ENCODE measurements at places on chromosomes 13 and 19.

DNA sequence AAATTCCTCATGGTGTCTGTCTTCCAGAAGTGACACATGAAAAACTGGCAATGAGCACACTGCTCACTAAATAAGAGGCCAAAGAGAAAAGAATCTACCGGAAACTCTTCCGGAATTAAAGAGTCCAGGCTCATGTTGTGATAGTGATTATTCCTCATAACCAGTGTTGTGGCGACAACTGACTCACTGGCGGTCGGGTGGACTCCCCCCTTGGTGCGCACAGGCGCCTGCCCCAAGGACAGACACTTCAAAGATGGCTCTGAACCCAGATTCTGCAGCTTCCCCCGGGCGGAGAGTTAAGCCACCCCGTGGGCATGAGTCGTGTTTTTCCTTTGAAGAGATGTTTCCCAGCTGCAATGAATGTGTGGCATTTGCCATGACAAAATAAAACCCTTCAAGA, 10.3 kb downstream of the IL17D start:
- no peak for DNase-seq

DNA sequence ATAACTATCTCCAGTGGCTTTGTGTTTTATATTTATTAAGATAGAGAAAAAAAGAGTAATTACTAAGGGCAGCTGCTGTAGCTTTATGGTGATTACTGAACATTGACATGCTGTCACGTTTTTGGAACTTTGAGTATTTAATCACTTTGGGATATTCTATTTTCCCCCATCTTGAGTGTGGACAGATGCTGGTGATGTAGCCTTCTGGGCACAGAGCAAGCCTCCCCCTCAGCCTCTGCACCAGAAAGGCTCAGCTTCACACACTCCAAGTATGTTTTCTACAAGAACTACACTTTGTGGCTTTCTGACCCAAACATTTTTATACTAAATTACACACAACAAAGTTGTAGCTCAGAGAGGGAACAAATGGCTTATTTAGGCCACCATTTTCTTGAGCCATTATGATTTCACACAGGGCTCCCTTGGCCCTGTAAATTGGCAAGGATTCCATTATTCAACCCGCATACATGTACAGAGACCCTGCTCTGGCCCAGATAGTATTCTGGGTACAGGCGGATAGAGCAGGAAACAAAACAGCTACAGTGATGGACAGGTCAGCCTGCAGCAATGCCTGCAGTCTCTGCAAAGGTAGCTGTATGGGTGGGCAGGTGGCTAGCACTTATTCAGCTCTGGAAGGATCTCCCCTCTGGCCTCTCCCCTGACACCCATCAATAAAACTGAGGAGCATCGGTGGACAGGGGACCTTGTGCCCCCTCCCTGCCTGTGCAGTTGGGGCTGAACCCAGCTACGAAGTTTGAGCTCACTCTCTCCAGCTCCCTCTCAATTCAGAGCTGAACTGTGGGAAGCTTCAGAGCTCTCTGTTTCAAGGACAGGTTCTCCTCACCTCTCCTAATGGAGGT, 1.3 kb downstream of the ALOX5AP start:
- DNase-seq: no peak

DNA sequence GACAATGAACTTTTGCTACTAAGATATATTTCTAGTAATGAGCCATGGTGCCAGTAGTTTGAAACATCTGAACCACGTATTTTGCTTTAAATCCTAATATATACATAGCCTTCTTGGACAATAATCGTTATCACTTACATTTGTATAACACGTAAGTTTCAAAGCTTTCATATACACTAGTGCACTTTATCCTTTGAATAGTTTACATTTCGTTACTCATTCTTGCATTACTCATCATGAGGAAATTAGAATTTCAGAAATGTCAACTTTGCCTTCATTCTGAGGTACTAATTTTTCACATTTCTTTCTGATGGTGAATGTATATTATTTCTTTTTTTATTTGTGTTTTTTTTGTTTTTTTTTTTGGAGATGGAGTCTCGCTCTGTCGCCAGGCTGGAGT, 5.8 kb downstream of the KBTBD7 start:
- no peak for DNase-seq

DNA sequence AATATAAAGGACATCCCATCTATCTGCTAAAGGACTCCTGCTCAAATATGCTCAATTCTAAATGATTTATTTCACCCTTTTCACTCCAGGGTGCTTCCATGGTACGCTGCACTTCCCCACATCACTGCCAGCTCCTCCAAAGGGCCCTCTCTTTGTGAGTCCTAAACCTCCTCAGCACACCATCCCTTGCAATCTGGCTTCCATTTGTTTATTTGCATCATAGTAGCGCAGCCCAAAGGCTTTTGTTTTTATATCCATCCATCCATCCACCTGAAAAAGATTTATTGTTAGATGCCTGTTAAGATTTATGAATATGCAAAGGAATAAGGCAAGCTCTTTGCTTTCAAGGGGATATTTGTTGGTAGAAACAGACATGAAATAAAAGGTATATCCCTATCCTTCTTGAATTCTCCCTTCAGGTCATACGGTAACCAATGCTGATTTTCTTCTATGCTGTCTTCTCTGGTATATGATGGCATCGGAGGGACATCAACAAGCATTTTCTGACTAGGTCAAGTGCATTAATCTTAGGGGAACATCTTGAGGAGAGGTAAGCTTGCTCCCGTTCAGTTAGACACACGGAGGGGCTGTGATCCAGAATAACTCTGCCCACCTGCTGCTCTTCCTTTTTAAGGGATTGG, 397.6 kb downstream of the LIG4 start:
- DNase-seq: no peak

GRCh38 chr13:70668293-70668692, 560.0 kb upstream of the KLHL1 start:
- DNase-seq: no peak

DNA sequence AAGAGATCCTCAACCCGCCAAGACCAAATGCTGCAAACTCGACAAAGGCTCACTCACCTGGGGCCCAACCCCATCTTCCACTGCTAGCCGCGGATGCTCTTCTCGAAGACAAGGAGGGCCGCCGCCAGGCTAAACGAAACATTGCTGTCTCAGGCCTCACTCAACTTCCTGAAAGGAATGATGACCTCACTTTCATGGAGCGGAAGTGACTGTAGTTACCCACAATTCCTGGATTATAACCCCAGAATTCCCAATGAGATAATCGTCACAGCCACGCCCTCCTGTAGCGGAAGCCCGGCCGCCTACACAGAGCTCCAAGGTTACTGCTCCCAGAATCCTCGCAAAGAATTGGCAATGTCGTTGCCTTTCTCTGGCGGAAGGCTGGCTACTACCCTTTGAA, 10.5 kb upstream of the ZNF112 start:
- no peak for DNase-seq

GRCh38 chr19:45553464-45553863, 31.1 kb downstream of the OPA3 start:
- no peak for DNase-seq

- DNase-seq: no peak
These were observed 13.0 kb downstream of the ARHGEF1 start for GRCh38 chr19:41895745-41896580.

DNA sequence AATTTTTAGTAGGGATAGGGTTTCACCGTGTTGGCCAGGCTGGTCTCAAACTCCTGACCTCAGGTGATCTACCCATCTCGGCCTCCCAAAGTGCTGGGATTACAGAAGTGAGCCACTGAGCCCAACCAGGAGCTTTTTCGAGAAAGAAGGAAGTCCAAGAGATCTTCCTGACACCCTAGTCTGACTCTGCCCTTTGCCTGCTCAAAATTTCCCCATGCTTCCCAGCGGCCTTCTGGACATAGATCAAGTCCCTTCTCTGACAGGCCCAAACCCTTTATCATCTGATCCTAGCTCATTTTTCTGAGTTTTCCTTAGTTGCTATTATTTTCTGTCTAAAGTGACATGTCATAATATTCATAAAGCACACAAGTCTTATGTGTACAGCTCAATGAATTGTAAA, 1.5 kb upstream of the BAX start:
- no peak for DNase-seq

- no peak for DNase-seq
These were observed 29.0 kb downstream of the EXOSC8 start for GRCh38 chr13:37029617-37030016.

DNA sequence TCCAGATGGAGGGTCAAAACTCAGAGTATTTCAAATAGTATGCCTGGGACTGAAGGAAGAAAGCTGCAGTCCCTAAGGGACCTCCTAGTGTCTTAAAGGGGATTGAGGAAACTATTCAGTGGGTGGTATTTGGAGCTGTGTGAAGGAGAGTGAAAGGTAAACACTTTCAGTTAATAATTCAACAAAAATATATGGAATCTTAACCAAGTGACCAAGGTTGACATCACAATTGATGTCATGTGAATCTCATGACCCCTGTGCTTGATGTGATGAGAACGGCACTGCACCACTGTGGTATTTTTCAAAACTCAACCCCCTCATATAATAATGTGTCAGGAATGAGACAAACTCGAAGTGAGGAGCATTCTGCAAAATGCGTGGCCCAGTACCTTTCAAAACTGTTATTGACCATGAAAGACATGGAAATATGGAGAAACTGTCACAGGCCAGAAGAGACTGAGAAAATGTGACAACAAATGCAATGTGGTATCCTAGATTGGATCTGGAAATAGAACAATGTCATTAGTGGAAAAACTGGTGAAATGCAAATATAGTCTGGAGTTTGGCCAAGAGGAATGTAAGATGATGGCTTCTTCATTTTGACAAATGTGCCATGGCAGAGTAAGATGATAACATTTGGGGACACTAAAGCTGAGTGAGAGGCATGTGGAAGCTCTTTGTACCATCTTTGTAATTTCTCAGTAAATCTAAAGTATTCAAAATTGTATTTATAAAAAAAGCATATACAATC, 553.9 kb downstream of the RFC3 start:
- DNase-seq: no peak

DNA sequence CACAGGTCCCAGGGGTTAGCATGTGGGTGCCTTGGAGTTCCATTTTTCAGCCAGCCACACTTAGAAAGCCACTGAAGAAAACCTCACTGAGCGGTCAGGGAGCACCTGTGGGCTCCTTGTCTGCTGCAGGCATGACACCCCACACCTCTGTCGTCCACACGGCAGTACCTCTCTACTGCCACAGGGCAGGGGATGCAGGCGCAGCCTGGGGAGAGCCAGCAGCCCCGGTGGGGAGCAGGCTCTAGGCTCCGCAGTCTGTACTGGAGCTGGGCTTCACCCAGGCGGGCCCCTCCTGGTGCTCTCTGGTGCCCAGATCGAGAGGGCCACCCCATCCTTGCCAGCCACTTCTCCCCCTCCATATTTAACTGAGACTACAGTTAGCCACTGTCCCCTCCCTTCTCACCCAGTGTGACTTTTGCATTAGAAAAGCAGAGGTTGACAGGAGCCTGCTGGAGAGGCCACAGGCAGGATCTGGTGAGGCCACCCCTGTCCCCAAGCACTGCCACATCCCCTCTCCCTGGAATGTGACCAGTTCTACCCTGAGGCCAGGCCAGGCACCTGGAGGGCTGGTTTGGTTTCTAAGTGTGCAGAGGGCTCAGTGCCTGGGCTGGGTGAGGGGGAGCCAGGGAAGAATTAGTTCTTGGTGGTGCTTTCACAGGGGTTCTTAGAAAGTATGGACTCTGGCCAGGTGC, 104.4 kb downstream of the KDM4B start:
- no peak for DNase-seq

- no peak for DNase-seq
These were observed 24.0 kb downstream of the ZMYM2 start for GRCh38 chr13:19982447-19983043.

DNA sequence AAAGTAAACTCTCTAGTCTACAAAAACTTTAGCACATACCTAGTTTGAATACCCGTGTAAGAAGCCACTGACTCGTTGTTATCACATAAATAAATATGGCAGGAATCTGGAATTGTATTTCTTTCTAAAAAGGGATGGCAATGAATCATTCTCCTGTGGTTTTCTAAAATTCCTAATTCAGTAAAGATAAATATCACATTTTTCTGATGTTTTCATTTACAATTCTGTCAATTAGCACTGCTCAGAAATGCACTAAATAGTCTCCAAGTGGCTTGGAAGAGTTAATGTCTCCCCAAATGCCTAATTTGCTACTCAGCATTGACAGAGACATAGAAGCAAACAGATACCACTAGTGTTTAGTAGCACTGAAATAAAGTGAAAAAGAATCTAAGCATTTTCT, 547.7 kb upstream of the SLITRK1 start:
- no peak for DNase-seq

DNA sequence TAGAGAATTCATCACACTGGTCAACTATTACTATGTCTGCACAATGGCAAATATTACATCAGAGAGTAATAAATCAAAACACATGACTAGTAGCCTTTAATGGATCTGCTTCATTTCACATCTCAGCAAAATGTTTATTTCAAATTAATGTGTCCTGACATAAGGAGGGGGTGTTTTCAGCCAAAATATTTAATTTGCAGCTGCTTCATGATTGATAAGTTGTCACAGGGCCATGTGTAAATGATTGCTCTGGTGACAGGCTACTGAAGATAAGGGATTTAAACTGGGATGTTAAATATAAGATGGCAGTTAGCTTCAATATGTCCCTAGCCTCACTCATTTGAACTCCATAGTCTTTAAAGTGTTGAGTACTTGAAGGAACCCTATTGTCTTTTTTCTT, 303.3 kb downstream of the OXGR1 start:
- DNase-seq: no peak

GRCh38 chr13:59963827-59964226, 199.9 kb downstream of the DIAPH3 start:
- DNase-seq: no peak

DNA sequence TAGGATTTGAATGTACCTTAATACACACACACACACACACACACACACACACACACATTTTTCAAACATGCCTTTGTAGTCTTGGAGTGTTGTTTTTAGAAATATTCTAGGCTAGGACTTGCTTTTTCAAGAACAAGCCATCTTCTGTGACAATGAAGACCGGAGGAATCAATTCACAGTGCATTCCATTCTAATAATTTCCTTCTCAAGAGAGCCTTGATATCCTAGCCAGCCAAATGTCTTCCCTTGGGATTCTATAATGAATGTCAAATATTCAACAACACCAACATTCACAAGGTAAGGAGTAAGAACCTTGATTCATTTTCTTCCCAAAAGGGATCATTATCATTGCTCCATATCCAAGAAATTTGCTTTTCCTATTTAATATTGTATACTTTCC, 180.3 kb downstream of the SLITRK1 start:
- DNase-seq: no peak

DNA sequence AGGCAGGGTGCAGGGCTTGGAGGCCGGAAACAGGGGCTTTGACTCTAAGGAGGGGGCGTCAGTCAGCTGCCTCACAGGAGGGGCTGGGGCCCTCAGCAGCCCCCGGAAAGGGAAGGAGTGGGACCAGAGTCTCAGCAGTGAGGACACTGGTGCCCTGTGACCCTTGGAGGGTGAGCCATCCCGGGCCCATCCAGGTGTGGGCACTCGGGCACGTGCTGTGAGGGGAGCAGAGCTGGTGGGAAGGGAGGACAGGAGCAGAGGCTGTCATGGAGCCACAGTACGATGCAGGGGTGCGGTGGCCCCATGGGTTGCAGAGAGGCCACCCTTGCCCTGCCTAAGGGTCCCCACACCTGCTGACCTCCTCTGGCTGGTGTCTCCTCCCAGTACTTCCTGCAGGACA, 19.1 kb upstream of the ZNF544 start:
- no peak for DNase-seq

GRCh38 chr13:104759069-104759468, 1692.9 kb upstream of the SLC10A2 start:
- DNase-seq: no peak

All from activated T-cell treated with anti-CD3 and anti-CD28 coated beads, Interleukin-2, amount 50 U/mL, for 72 hours (primary cell).